Effector CD8-positive, alpha-beta T cell (primary cell): ENCODE measurements at places on chromosomes 2 and 18.

GRCh38 chr2:230983566-230983965 lies 12.4 kb upstream of the SPATA3 start:
- DNase-seq, result no peak

GRCh38 chr18:70397259-70397925 lies 108.5 kb downstream of the SOCS6 start:
- DNase-seq, result no peak

- DNase-seq, result no peak
Measured at GRCh38 chr2:196259507-196260481, 88.4 kb upstream of the STK17B start.

- no peak for DNase-seq
Measured at GRCh38 chr18:9925369-9925768, 11.6 kb downstream of the VAPA start.

- DNase-seq, result no peak
Measured at GRCh38 chr2:86703704-86704361, 16.3 kb upstream of the RMND5A start.

- no peak for DNase-seq
Measured at GRCh38 chr2:121213386-121213785, 71.6 kb downstream of the TFCP2L1 start.

DNA sequence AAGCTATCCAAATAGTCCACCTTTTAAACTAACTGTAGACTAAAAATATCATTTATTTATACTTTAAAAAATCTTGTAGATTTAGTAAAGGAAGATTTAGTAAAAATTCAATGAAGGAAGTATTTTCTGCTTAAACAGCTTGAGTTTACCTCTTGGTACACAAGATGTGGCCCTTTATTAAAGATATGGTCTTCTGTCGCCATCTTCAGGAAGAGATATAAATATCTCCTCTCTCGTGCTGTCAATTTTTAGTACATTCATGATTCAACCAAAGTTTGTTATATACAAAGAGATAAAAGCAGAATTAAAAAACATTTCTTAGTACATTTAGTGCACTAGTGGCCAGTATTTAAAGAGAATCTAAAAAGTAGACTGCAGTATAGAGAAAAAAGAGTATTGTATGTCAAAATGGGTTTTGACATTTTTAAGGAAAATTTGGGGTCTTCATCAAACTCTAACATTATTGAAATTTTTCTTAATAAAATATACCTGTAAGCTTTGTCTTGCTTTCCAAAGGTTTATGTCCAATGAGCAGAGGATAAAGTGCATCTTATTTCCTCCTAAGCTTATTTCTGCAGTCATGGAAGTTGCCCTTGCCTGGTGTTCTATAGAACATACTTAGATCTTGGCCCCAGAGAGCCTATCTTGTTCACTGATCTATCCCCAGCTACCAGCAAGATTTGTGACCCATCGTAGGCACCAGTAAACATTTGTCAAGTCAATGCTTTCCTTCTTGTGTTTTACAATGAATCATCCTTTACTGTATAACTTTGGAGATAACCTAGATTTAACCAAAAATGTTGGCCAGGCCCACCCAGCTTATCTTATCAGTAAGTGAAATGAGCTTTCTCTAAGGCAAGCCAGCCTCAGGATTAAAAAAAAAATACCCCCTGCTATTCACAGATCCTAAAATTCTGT lies 18.5 kb upstream of the EML6 start:
- DNase-seq, result no peak

DNA sequence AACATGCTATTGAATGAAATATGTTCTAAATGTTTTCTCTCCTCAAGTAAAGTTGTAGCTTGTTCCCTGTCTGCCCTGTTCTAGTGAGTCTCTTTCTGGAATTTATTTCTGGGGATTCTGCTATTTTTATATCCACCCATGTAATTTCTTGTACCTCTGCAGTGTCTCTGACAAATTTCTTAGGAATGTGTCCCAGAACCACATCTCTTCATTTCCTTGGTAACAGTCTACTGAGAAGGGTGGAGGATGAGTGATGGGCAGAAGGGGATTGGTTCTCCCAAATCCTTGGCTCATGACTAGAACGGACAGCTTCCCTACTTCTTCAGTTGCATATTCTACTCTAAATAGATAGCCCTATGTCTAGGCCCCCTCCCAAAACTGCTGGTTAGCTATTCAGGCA lies 490.6 kb upstream of the LINC00305 start:
- no peak for DNase-seq
